ENCODE measurements at places on chromosomes 12 and 14. TPM values are rescaled to one million over a fixed set of nuclear protein-coding genes. Genes with fewer than 3 reads are reported as not detected.

- no peak for DNase-seq
Measured at GRCh38 chr12:12327802-12328201, 22.2 kb downstream of the MANSC1 start.

DNA sequence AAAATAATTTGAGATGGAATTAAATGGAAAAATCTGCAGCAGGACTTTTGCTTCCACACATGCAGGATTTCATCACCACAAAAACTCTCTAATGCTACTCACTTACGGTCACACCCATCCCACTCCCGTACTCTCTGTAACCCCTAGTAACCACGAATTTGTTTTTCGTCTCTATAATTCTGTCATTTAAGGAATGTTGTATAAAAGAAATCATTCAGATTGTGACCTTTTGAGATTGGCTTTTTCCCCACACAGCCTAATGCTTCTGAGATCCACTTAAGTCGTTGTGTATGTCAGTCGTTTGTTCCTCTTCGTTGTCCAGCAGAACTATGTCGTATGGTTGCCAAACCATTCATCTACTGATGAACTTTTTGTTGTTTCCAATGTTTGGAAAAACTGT is 19.8 kb upstream of the PZP start:
- DNase-seq: no peak

GRCh38 chr12:113863455-113863845 is 102.7 kb downstream of the RBM19 start:
- DNase-seq: no peak

DNA sequence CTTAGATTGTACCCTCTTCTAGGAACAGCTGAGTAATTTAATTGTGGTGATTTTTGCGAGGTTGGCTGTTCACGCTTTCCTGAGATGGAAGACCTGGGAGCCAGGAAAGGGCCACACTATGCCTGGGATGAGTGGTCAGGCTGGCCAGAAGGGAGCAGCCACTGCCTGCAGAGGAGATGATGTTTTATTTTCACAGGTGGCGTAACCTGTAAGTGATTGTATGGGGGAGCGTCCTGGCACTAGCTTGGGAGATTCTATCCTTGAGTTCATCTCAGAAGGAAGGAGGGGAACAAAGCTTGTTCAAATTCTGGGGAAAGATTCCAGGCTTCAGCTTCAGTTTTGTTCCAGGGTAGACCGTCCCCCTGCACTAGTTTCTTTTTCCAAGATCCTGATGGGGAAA is 1.2 kb downstream of the RPH3A start:
- no peak for DNase-seq

Gene GDF3
- 0.53 TPM for total RNA-seq

DNA sequence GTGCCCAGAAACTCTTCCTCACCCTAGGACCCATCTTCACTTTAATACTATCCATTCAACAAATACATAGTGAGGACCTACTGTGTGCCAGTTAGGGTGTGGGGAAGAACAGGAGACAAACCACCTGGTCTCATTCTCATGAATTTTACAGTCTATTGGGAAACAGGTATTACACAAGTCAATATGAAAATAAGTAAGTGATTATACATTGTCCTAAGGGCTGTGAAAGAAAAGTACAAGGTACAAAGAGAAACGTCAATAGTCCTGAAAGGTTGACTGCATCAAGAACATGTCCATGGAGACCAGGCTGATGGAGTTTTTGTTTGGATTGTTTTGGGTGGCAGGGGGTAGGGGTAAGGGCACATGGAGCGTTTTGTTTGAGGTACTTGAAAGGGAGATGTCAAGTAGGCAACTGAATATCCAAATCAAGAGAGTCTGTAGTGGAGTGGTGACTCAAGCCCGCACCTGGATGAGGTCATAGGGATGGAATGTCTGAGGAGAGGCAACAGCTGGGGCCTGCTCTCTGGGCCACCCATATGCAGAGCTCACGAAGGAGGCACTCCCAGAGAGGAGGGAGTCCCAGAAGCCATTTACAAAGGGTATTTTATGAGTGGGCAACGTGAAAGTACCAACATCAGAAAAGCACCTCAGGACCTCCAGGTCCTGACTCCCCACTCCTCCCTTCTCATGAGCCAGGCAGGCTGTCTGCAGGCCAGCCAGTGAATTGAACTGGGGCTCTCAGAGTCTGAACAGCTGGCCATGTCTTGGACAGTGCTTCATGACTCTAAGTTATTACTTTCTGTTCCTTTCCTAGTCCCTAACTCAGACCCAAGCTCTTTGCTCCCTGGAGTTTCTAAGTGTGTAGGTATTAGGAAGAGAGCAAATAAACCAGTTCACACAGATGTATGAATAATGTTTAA is 272.0 kb downstream of the ZFP36L1 start:
- no peak for DNase-seq

GRCh38 chr14:72247896-72248465 is 315.8 kb downstream of the RGS6 start:
- DNase-seq: no peak
